ENCODE measurements at places on chromosomes 11 and 22.

GRCh38 chr22:30227438-30228228, 18.9 kb downstream of the LIF start:
- no peak for DNase-seq

- no peak for DNase-seq
Observed at GRCh38 chr22:39234867-39235687, 9.7 kb downstream of the PDGFB start.

DNA sequence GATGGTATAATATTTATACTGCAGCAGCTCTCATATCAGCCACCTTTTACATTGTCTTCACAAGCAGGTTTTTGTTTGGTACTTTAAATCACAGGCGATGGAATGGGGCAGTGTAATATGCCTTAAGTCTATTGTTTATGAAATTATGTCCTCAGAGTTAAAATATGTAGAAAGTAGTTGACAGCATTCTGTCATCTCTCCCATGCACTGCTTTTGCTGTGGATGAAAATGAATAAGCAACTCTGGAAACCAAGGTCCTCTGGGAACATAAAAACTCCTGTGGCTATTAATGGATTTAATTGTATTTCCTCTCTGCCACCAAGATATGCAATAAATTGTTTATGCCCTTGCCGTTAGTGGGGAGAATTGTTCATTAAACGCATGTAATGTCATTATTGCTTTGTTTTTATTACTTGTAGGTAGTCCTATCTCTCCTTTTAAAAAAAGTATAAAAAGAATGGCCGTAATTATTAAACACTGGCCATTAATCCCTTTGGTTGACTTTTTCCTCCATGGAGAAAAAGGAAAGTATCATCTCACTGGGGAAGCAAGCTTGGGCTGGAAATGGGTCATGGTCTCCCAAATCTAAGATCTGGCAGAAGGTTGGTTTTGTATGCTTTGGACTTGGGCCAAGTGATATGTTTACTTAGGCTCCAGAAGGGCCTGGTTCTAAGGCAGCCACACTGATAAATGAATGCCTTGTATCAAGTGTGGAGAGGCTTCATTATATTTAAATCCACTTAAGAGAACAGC, 13.1 kb downstream of the PACS1 start:
- DNase-seq: no peak

GRCh38 chr11:103929170-103929903, 107.1 kb upstream of the DDI1 start:
- peak; percentile 63 for DNase-seq

GRCh38 chr11:41201156-41201555, 258.3 kb downstream of the LRRC4C start:
- peak; percentile 27 for DNase-seq

- peak; percentile 24 for DNase-seq
Observed at GRCh38 chr11:63212742-63213141, 30.7 kb downstream of the SLC22A25 start.

- DNase-seq: no peak
Observed at GRCh38 chr11:952406-953385, 27.0 kb downstream of the AP2A2 start.

- DNase-seq: no peak
Observed at GRCh38 chr22:23163665-23164064, 16.6 kb upstream of the BCR start.

DNA sequence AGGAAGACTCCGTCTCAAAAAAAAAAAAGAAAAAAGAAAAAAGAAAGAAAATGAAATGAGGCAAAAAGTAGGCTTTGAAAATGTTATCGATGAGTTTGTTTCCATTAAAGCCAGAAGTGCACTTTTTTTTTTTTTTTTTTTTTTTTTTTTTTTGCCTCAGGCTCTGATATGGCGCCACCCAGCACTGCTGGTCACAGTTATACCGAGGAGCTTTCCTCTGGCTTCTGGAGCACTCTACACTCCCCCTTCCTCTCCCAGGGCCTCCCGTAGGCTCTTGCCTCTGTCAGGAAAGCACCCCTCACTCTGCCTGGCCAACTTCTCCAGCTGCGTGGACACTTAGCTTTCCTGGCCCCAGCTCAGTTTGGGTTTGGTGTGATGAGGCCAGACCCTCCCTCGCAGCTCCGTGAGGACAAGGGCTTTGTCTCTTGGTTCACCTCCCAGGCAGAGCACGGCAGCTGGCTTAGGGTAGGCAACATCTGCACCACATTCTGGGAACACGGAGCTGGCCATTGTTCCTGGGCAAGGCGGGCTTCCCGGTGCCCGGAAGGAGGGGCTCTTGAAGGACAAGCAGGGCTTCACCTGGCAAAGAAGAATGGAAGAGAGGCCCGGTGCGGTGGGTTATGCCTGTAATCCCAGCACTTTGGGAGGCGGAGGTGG, 16.9 kb downstream of the FADS2 start:
- DNase-seq: no peak

- peak; percentile 43 for DNase-seq
Observed at GRCh38 chr22:24402460-24403192, 24.8 kb upstream of the ADORA2A start.

DNA sequence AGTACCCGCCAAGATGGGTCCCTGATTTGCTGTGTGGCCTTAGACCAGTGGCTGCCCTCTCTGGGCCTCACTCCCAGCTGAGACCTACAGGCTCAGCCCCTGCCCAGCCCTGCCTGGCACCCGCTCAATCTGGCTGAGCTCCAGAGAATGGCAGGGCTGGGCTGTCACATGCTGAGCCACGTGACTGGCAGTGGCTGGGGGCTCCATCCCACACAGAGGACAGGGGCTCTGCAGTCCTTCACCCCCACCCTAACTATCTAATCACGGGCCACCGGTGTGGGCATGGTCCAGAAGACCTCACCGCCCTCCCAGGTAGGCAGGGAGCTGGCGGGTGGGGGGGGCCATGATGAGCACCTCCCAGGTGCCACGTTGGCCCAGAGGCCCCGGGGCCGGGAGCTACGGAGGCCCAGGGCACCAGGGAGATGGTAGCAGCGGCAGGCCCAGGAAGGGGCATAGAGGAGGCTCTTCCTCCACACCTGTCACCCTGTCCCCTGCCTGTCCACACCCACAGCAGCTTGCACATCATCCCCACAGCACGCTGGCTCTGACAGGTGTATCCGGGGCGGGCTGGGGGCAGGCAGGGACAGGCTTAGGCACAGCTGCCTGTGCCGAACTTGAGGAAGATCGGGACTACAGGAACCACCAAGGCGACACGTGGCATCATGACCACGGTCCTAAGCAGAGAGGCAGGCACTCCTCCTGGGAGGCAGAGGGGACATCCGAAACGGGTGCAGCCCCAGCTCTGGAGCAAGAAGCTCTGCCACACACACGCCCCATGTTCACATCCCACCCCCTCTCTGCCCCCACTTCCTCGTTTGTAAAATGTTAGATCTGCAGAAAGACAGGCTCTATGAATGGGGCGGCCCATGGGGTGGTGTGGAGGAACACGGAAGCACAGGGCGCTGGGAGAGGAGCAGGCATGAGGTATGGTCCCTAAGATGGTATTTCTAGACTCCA, 1.5 kb upstream of the ALDH3B1 start:
- DNase-seq: no peak

- DNase-seq: no peak
Observed at GRCh38 chr11:128174465-128175291, 412.7 kb downstream of the ETS1 start.
